NCI-H345 (cell line): ENCODE measurements at places on chromosomes 2 and 18.

- DNase-seq, result no peak
Measured at GRCh38 chr2:205815673-205816072, 133.4 kb downstream of the NRP2 start.

DNA sequence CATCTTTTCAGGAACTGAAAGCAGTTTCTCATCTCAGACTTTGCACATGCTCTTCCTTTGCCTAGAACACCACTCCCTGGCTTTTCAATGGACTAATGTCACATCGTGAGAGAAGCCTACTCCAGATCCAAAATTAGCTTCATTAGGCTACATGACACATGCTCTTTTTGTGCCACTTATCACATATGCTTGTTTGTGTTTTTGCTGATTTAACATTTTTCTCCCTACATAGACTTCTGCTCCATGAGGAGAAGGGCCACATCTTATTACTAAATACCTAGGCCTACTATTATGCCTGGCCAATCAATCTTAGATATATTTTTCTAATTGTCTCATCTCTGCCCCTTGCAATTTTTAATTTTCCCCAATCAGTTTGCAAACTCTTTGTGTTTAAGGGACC is 186.4 kb upstream of the LHCGR start:
- no peak for DNase-seq

- no peak for DNase-seq
Measured at GRCh38 chr2:223633656-223634055, 31.5 kb upstream of the SCG2 start.

GRCh38 chr2:165505514-165505913 is 36.0 kb downstream of the CSRNP3 start:
- DNase-seq, result no peak

DNA sequence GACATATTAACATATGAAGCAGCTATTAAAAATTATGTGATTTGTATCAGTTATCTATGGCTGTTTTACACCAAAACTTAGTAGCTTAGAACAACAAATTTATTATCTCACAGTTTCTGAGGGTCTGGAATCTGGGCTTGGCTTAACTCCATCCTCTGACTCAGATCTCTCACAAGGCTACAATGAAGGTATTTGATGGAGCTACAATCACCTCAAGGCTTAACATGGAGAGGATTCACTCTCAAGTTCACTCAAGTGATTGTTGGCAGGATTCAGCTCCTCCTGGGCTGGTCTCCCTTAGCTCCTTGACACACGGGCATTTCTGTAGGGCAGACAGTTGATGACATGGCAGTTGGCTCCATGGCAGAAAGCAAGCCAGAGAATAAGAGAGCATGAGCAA is 133.0 kb upstream of the SLC14A2 start:
- no peak for DNase-seq

- no peak for DNase-seq
Measured at GRCh38 chr2:67701011-67701410, 303.9 kb downstream of the ETAA1 start.

- no peak for DNase-seq
Measured at GRCh38 chr2:206836722-206837121, 71.3 kb downstream of the FASTKD2 start.

- DNase-seq, result no peak
Measured at GRCh38 chr2:130288467-130289403, 54.0 kb upstream of the IMP4 start.

- DNase-seq, result no peak
Measured at GRCh38 chr2:69770193-69770702, 28.3 kb downstream of the ANXA4 start.

- DNase-seq, result no peak
Measured at GRCh38 chr2:162058973-162059668, 14.9 kb downstream of the DPP4 start.

DNA sequence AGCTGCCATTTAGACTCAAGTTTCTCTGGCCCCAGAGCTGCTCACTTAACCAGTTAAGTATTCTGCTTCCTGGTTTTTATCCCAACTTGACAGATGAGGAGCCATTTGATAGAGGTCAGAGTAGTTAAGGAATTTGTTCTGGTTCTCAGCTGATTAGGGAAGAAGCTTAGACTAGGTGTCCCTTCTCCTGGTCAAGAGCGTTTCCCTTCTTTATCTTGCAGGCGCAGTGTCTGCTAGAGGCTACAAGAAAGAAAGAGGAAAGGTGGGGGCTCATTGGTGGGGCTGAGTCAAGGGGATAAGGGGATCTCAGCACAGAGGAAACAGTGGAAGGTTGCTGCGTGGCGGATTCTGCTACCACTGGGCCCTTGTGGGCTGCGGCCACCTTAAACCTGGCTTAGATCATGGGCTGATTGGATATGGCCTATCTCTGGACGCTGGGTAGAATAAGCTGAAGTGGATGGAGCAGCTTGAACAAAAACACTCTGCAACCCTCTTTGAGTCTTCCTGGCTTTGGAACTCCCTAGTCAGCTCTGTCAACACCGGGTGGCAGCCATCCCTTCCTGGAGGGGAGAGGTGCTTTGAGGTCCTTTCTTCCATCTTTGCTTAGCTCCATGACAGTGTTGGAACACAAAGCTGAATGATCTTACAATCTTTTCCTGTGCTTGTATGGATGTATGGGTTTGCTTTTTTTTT is 70.8 kb downstream of the QPCT start:
- DNase-seq, result peak; percentile 27

DNA sequence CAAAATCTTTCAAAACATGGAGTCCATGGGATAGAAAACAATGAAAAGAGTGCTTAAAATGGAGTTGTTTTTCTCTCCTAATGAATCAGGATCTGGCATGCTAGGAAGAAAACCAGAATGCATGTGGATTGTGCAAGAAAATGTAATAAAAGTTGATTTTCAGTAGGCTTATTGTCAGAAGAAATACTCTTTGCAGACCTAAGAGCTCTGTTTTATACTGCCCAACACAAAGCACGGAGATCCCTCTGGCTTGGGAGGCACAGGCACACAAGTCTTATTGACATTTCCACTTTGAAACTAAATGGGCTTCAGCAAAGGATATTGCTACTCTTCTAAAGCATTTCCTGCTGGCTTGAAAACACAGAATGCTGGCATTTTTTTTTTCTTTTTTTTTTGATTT is 15.5 kb upstream of the DAPL1 start:
- no peak for DNase-seq

DNA sequence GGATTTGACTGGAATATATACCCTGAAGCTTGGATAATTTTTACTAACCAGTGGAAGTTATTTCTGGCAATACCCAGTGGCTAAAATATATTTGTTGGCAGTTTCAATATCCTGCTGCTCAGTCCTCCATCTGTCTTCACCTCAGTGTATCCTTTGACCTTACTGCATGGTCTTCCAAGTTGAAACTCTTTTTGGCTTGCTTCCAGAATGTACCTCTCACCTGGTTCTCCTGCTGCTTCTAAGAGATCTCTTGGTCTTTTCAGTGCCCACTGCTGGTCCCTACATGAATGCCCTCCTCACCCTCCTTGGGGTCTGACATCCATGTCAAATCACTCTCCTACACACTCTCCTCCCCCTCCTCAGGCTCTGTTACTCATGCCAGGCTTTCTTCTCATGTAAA is 4.8 kb upstream of the KDM3A start:
- DNase-seq, result no peak

GRCh38 chr2:199717587-199717907 is 133.4 kb downstream of the FTCDNL1 start:
- DNase-seq, result no peak

DNA sequence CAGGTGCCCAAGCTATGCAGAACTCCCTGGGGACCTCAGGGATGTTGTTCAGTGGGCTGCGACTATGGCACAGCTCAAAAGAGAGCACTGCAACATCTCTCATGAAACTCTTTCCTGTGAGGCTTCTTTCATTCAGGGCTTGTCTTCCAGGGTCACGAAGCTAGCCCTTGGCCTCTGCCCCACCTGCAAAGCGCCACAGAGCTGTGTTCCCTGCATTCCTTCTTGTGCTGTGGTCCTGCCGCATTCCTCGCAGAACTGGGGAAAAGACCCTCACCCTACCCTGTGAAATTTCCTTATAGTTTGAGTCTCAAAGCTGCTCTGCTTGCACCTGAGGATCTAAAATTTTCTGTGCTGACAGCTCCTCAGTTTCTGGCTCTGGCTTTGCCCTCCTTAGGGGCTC is 26.3 kb upstream of the ITGB6 start:
- no peak for DNase-seq
